C1 segment of cervical spinal cord (tissue), 14 donors: ENCODE measurements at places on chromosomes 3 and 15.

DNA sequence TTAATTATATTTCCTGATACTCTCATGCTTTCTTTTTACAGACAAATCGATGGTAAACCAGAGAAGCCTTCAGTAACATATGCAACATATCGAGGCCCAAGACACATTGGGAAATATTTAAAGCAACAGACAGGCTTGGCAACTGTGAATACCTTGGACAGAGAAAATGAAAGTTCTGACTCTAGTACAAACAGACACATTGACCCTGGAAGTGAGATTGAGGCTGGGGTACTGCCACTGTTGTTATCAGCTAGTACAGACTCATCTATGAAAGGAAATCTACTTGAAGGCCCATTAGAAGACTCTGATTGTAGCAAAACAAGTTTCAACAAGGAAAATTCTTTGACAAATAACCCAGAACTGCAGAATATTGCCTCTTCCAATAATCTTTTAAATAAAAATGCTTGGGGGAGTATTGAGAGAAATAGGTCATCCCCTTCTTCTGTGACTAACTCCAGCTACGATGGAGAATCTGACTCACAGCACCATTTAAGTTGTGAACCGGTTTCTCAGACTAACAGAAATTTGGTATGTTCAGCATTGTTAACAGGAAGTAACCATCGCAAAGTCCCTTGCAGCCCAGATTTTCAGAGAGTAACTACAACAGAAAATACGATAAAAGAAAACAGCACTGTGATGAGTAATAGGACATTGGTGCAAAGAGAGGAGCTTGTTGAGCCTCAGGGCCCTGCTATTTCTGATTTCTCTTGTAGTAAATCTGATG, 50.2 kb downstream of the CRYBG3 start:
- no peak for DNase-seq

GRCh38 chr15:45091576-45091975, 22.4 kb downstream of the DUOX2 start:
- no peak for DNase-seq

GRCh38 chr3:153260681-153261080, 98.7 kb downstream of the RAP2B start:
- no peak for DNase-seq

GRCh38 chr15:48570822-48571221, 74.7 kb downstream of the FBN1 start:
- DNase-seq, result no peak

GRCh38 chr15:71386448-71387236, 271.4 kb downstream of the THSD4 start:
- DNase-seq, result no peak

DNA sequence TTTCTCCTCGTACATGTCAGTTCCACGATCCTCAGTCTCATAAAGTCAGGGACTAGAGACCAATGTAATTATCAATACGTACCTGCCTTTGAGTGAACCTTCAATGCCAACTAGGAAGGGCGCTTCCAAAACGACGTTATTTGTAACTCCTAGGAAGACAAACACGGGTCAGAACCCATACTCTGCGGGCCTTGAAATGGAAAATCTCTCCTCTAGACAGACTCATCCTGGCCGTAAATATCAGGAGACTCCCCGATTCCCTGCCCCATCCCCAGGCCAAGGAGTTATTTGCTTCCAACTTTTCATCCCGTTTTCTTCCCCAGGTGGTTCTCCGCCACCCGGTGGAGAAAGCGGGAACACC, 578 bp downstream of the OIP5 start:
- DNase-seq, result no peak

DNA sequence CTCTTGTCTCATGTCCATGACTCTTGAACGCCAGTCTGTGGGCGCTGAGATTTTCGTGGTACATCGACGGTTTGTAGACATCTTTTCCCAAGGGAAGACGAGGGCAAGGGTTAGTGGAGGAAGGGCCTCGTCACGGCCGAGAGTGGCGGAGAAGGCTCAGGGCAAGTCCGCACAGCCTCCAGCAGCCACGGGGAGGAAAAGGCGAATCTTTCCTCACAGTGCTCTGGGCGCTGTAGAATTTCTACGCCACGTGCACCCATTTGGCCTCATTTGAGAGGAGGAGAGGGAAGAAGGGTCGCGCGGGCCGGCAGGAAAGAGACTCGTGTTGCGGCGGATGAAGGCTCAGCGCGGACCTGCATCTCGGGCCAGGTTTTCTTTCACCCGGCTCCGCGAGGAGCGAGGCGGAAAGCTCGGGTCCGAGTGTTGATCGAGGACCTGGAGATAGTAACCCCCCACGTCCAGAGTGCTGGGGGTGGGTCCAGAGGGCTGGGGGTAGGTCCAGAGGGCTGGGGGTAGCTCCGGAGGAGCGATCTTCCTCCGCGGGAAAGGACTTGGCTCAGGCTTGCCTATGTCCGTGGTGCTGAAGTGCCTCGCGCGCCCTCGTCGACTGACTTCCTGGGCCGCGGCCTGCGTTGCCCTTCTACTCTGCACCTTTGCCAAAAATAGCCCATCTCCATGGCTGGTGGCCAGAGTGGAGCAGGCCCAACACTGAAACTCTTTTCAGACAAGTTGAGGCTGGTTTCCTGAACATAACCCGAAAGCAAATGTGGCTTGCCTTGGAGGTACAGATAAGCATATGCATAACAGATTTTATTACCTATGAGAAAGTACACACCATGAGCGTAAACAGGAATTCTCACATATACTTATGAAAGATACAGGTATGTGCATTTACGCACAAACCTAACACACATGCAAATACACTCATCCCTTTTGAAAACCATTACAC, 1.1 kb downstream of the SLC35G2 start:
- peak; percentile 54 for DNase-seq

- DNase-seq, result no peak
Measured at GRCh38 chr3:63876260-63876659, 12.6 kb downstream of the ATXN7 start.

DNA sequence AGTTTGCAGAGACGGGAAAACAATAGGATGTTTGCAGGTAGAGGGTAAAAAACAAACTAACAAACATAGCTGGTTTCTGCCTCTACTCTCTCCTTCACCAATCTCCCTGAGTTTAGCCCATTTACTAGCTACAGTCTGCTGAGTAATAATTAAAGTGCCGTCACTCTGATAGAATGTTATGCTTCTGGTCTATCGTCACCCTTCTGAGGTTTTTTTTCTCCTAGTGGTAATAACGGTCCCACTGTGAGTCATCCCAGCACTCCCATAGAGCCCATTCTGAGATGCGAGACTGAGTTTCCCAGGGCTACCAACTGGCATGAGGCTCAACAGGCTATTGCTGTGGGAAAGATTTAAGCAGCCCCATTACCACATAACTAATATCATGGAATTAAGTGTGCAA, 56.4 kb downstream of the PLAAT1 start:
- DNase-seq, result no peak

- DNase-seq, result no peak
Measured at GRCh38 chr3:101223016-101223415, 97.4 kb downstream of the IMPG2 start.

DNA sequence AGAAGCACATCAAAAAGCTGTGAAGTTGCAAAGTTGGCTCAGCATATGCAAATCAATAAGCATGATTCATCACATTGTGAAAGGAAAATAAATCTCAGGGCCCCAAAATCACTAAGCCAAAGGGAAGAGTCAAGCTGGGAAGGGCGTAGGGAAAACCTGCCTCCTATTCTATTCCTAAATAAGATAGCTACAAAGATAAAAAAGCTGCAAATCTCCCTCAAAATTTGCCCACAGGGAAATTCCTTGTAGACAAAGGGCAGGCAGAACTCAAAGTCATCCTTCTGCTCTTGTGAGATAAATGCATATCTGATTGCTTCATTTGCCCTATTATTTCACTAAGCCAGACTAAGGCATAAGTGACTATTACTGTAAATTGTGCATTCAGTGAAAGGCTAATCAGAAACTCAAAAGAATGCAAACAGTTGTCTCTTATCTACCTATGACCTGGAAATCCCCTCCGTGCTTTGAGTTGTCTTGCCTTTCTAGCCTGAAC, 30.5 kb upstream of the CCNL1 start:
- DNase-seq, result no peak

GRCh38 chr15:44798826-44799225, 62.5 kb downstream of the TRIM69 start:
- DNase-seq, result no peak

DNA sequence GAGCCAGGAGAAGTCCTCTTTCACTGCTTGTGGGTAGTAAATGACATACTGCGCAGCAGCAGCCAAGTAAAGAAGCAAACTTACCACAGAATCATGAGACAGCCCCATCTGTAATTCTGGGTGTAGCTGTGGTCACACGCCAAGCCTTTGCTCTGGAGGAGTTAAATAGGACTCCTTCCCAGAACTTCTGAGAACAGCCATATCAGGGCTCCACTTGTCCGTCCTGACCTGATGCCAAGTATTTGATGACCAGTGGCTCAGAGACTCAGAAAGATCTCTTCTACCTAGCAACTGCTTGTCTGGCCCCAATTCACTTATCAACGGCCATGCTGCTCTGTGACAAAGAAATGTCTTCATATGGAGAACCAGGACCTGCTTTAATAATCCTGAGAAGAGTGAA, 20.6 kb upstream of the GOLIM4 start:
- no peak for DNase-seq

DNA sequence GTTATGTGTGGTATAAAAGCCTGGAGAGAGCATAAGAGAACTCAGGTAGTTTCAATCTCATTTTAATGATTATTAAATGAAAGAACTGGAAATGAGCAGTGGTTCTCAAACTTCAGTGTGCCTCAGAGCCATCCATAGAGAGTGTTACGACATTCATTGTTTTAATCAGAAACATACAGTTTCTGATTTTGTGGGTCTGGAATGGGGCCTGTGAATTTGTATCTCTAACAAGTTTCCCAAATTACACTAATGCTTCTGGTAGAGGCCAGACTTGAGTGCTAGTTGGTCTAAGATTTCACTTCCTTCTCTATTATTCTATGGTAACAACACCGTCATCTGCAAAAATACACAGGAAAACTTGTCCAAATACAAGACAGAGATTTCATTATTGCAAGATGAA, 292.0 kb upstream of the NECTIN3 start:
- DNase-seq, result no peak

DNA sequence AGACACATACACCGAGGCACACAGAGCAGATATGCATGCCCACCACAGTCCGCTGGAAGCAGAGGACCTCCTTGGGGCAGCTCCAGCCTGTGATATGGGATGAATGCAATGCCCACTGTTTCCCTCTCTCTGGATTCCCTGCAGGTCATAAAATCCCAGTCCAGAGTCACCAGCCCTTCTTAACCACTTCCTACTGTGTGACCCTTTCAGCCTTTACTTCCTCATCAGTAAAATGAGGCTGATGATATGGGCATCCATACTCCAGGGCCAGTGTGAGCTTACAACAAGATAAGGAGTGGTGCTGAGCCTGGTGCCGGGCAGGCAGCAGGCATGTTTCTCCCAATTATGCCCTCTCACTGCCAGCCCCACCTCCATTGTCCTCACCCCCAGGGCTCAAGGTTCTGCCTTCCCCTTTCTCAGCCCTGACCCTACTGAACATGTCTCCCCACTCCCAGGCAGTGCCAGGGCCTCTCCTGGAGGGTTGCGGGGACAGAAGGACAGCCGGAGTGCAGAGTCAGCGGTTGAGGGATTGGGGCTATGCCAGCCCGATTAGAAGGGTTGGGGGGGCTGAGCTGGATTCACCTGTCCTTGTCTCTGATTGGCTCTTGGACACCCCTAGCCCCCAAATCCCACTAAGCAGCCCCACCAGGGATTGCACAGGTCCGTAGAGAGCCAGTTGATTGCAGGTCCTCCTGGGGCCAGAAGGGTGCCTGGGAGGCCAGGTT, at the start of gene GNAT1:
TSS of gene GNAT1 (plus strand) at position 675 of the 725 bp plus-strand sequence. CDS start 116 bp downstream, outside the sequence.
- no peak for DNase-seq

DNA sequence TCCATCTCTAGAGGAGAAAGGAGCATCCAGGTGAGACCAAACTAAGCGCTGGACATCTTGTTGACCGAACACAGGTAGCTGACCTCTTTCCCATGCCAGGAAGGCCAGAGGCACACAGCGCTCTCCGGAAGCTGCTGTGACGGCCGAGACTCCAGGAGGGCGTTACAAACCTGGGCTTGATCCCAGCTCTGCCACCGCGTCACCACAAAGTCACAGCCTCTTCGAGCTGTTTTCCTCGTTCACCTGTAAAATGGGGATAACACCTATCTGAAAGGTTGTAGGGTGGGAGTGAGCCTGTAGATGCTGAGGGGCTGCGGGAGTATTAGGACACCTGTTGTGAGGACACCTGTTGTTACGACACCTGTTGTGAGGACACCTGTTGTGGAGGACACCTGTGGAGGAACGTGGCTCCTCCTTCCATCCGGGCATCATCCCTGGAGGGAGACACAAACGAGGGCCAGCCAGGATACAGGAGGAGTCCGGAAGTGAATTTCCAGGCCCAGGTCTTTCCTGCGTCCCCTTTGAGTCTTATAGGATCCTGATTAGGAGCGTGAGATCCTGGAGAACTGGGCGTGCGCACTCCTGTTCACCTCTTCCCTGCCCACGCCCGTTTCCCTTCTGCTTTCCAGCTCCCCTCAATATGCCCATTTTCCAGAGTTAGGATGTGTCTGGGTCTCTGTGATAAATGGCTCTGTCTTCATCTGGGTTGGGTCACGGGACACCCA, 2.3 kb upstream of the MUC4 start:
- DNase-seq, result no peak

GRCh38 chr3:85875589-85875988, 916.8 kb downstream of the CADM2 start:
- no peak for DNase-seq

DNA sequence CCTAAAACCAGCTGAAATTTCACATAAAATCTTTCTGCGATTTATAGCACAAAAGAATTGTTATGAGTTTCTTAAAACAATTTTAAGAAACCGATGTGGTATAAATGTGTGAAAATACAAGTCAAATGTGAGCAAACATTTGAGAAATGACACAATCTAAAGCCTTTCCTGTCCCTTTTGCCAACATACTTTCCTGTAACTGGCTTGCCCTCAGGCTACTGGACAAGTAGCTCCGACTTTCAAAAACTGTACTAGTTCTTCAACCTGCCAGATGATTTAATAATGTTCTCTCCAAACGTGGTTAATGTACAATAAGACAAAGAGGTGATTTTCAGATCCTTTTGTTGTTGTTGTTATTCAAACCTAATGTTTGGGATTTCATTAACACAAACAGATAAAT, 105.9 kb upstream of the ARHGEF26 start:
- DNase-seq, result no peak

DNA sequence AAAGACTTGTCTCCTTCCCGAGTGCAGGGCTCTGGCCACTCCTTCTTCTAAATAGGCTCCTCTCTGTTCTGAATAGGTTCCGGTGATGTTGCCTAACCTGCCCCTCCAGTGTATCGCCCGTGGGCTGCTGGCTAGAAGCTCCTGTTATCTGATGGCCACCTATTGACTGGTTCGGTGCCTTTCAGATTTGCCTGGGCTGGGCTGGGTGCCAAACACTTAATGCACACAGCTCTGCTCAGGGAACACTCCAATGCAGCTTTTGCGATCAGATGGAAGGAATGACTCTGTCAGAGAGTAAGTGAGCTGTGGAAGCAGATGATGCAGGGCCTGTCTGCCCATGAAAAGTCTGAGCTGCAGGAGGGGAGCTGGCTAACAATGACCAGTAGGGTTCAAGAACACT, 112.9 kb downstream of the CORO2B start:
- DNase-seq, result no peak

- no peak for DNase-seq
Measured at GRCh38 chr3:119632216-119632615, 28.2 kb downstream of the POPDC2 start.
